Activated CD4-positive, alpha-beta T cell treated with anti-CD3 and anti-CD28 coated beads, Interleukin-2, amount 50 U/mL, for 1 hour (primary cell): ENCODE measurements at places on chromosomes 3 and 15.
A peak's percentile ranks its signal among the peaks of the same experiment; 100 is the strongest.

- no peak for DNase-seq
Observed at GRCh38 chr3:71649757-71650156, 66.2 kb upstream of the FOXP1 start.

GRCh38 chr3:187963677-187964385 lies 190.1 kb upstream of the LPP start:
- DNase-seq: no peak

DNA sequence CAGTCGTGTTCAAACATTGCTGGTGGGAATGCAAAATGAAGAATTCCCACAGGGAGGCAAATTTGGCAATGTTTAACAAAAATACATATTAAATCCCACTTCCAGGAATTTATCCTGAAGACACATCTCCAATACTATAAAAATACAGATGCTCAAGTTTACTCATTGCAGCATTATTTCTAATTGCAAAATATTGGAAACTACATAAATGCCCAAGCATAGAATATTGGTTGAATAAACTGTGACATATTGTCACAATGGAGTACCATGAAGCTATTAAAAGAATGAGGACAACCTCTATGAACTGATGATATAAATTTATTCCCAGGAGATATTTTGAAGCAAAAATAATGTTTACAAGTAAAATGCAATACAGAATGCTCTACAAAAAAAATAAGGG lies 49.7 kb upstream of the UBE2E2 start:
- DNase-seq: no peak

GRCh38 chr3:8652324-8652987 lies 7.9 kb upstream of the SSUH2 start:
- no peak for DNase-seq

DNA sequence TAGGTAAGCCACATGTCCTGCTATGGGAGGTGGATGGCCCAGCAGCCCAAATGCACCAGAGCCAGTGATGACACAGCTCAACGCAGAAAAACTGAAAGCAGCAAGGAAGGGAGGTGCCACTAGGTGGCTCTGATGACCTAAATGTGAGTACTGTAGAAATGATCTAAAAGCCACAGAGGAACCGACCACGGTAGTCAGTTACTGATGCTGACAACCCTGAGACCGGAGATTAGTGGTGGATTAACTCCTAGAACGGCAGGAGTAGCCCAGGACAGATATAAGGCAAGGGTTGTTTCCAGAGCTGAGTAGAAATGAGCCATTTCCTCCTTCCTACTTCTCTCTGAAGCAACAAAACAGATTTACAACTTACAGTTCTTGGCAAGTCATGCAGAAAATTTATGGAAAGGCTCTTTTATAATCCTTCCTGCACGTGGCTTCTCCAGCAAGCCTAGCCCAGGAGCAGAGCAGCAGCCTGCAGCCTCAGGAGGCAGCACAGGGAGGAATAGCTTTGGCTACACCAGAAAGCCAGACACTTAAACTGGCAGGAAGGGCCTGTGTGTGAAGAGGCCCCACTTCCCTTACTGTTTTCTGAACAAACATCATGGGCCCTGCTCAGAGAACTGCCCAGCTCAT lies 13.1 kb downstream of the FBXL22 start:
- peak; percentile 72 for DNase-seq

DNA sequence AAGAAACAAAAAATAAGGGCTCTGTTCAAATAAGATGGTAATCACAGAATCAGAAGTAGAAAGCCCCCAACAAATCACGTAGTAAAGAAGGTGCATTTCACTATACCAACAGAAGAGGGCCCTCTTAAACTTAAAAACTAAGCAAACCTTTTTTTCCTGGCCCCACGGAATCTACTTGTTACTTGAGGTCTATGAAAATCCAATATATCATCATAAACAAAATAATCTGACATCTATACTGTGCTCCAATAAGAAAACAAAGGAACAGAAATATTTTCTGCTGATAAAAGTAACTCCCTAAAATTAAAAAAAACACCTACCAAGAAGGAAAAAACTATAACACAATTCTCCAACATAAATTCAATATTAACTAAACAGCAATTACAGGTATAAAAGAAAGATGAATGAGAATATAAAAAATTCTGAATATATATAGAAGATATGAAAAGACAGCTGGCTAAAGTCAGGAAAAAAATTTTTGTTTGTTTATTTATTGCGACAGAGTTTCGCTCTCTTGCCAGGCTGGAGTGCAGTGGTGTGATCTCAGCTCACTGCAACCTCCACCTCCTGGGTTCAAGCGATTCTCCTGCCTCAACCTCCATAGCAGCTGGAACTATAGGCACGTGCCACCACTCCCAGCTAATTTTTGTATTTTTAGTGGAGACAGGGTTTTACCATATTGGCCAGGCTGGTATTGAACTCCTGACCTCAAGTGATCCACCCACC lies 81.8 kb downstream of the CLASP2 start:
- no peak for DNase-seq

- DNase-seq: no peak
Observed at GRCh38 chr15:62444104-62445022, 279.3 kb upstream of the C2CD4B start.

DNA sequence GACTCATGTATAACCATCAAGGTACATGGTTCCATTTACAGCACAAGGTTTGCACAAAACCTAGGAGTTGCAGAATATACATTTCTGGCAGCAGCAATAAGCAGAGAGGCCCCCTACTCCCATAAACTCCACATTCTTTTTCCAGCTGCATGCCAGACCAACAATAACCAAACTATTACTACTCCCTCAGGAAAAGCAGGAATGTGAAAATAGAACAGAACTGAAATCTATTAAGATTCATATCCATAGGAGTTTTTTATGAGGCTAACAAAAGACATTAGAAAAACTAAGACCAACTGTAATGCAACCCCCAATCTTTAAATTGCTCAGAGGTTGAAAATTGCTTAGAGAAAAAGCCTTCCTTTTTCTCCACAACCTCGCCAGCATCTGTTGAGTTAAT lies 27.6 kb upstream of the TOP2B start:
- DNase-seq: no peak

- no peak for DNase-seq
Observed at GRCh38 chr3:96416549-96417255, 397.7 kb upstream of the EPHA6 start.

DNA sequence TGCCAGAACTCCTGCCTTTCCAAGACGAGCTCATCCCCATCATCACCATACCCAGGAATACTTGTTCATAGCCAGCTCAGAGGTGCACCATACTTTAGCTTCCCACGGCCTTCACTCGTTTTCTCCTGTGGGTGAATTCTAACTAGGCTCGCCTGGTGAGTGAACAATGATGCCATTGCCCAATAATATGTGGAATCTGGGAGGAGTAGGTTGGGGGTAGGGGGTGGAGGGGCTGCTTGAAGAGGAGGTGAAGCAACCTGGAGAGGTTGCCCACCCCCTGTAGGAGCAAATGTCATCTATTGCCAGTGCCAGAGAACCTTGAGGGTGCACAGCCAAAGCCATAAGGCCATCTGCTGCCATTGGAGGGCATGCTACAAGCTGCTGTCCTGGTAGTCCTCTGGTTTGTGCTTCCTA lies 592 bp upstream of the ZNF445 start:
- DNase-seq: no peak

- no peak for DNase-seq
Observed at GRCh38 chr3:146653978-146654377, 48.8 kb upstream of the PLSCR5 start.

DNA sequence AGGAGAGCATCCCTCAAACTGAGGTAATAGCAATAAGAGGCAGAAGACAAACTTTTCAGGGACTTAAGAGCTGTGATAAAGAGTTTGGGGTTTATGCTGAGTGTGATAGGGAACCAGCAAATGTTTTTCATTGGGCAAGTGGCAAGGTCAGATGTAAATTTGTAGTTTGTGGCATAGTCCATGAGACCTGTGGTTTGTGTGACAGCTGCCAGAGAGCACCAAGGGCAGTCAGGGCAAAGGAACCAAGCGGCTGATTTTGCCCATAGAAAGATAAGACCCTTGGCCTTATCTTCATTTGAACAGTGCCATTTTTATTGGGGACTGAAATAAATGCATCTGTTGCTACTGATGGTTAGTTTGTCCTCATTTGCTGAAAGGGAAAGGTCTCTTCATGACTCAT lies 220.3 kb downstream of the LRRN1 start:
- DNase-seq: no peak

DNA sequence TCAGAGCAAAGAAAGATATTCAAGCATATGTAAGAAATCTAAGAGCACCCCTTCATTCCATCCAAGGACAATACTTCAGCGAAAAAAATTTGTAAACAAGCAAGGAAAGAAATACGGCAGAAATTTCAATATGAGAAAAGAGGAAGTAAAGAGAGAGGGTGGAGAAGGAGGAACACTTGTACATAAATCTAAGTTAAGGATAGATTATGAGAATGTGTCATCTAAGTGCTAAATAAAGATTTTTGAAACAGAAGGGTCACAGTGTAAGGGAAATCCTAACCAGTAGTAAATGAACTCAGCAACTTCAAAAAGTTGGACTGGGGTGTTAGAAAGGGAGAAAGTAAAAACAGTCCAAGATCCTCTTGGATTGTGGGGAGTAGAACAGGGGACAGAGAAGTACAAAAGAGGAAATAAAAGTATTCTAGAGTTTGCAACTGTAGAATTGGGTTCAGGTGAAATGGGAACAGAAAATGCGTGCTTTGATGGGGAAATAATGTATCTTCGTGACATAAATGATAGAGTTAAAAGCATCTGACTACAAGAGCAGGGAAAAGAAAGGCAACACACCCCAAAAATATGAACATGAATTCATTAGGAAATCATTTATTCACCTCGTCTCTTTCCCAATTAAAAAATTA lies 68.5 kb upstream of the ATP13A5 start:
- no peak for DNase-seq

DNA sequence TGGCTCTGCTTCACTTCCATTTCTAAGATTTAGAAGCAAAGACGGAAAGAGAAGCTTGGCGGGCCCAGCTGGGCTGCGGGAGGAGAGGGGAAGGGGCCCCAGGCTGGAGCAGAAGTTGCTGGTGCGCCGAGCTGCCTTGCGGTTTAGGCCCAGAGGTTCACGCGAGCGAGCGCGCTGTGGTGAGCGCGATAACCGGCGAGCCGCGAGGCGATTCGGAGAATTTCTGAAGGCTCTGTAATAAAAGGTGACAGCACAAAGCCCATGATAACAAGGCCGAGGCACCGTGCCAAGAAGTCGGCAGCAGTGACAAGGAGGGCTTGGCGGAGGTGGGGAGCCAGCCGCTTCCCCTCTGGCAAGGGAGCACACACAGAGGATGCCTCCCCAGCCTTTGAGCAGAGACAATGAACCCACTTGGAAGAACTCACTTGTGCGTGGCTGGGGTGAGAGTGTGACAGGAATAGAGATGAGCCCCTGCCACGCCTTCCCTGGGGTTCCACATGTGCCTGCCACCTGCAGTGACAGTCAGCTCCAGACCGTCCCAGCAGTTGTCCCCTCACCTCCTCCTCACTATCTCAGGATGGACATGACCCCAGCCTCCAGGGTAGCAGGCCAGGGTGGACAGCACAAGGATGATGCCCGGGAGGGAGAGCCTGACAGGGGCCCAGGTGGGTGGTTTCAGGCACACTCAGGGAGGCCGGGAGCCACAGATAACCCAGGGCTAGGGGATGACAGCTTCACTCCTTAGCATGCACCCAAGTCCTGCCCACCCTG lies 315.2 kb downstream of the UACA start:
- peak; percentile 38 for DNase-seq

- DNase-seq: no peak
Observed at GRCh38 chr15:90497912-90498311, 31.8 kb upstream of the CRTC3 start.

DNA sequence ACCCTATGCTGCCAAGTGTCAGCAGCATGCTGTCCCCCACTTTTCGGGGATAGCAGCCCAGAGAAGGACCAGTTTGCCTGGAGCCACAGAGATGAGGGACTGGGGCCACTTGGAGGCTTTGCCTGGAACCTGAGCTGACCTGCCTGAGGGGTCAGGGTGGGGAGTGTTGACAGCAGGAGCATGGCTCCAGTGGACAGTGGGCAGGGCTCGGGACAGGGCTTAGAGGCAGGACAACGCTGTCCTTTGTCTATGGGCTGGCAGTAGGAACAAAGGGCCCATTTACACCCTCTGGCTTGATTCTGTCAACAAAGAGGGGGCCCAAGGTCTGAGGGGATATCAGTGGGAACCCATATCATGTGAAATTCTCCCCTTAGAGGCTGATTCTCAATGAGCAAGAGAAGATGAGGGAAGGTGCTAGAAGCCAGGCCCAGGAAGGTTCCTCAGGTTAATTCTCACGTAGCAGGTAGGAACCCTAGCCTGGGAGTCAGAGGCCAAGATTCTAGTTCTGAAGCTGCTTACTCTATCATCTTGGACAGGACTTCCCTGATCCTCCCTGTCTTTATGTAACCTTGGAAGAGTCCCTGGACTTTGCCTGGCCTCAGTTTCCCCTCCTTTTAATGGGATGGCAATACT lies 29.7 kb upstream of the HHATL start:
- no peak for DNase-seq

- no peak for DNase-seq
Observed at GRCh38 chr15:72962054-72962702, 90.1 kb upstream of the NEO1 start.

DNA sequence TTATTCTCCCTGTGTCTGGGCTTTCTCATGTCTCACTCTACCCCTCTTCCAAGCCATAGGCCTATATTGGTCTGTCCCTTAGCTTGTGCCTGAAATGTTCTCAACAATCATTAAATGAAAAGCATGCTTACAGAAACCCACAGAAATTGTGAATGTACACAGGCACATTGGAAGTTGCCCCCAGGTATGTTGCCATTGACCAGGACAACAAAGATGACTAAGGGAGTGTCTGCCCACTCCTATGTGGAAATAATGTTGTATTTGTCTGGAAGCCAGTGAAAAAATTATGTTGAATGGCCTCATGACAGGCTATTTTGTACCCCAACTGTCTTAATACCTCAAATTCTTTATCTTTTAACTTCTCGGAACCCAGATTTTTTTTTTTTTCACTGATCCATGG lies 102.0 kb downstream of the TPRG1 start:
- DNase-seq: no peak

- DNase-seq: no peak
Observed at GRCh38 chr3:69292959-69293574, 92.8 kb downstream of the FRMD4B start.

DNA sequence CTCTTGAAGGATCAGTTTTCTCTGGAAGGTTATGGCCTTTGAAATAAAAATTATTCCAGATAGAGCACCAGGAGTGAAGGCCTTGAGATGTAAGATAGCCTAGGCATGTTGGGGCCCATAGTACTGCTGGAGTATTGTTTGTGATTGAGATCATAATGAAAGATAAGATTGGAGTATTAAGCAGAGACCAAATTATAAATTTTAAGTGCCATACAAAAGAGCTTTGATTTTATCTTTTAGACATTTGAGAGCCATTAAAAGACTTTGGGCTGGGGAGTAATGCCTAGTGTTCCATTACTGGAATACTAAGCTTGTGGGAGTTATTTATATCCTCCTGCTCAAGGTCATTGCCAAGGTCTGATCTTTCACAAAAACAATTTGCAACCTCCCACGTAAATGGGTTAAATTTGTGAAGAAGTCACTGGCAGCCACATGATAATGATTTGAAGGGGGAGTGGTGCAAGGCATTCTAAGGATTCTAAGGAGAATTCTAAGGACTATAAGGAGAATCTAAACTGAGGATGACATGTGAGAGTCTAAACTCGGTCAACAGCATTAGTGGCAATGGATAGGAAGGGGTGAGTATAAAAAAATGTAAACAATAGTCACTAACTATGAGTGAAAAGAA lies 12.8 kb downstream of the ELL3 start:
- DNase-seq: no peak

GRCh38 chr3:30496066-30496966 lies 110.1 kb upstream of the TGFBR2 start:
- no peak for DNase-seq
